ENCODE measurements at places on chromosomes 3 and 15.
A peak's percentile ranks its signal among the peaks of the same experiment; 100 is the strongest.

GRCh38 chr3:116940719-116941118 is 231.1 kb downstream of the TUSC7 start:
- DNase-seq: no peak

DNA sequence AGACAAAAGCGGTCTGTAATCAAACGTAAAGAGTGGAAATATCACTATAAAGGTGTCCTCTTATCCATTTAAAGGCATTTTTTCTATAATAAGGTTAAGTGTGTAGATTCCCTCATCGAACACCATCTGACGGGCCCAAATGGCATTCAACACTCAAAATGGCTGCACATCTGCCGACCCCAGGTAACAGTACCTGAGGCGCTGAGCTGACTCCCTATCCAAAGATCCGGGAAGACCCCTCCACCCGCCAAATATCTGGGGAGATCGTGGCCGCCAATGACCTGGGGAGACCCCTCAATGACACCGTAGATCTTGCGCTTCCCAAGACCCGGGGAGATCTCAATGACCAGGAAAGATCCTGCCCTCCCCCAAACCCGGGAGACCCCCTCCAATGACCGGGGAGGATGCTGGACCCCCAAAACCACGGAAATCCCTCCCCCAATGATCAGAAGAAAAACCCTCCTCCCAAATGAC is 476 bp downstream of the IP6K2 start:
- no peak for DNase-seq

DNA sequence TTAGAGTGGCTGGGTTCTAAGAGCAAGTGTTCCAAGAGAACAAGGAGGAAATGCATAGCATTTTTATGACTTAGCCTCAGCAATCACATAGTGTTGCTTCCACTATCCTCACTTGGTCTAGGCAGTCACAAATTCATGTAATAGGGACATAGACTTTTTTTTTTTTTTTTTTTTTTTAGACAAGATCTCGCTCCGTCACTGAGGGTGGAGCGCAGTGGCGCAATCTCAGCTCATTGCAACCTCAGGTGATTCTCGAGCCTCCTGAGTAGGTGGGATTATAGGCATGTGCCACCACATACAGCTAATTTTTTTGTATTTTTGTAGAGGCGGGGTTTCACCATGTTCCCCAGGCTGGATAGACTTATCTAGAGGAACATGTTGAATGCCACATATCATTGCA is 4.7 kb upstream of the GNB4 start:
- DNase-seq: no peak

DNA sequence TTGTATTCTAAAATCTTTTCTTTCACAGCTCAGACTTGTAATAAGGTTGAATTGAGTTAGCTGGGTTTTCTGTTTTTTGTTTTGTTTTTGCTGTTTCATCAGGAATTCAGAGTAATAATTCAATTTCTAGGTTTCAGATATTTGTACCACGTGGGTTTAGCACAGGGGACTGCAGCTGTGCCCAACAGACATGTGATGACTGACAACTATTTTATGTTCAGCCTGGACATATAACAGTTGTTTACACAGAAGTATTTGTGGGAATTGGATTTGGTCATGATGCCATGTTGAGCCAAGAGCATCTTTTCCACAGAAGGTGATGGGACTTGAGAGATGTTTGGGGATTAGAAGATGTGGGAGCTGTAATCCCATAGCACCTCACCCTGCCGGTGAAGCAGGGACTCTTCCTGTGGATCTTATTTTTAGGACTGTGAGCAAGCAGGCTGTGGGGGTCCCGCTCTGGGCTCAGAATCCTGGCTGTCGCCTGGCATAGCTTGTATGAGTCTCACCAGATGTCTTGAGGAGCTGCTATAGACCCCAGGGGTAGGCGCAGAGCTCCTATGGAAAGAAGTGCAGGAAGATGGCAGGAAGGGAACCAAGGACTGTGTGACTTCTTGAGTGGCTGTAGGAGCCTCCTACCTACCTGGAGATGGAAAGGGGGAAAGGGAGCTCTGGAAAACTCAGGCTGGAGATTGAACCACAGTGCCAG is 23.7 kb downstream of the PXYLP1 start:
- no peak for DNase-seq

GRCh38 chr15:72199721-72200212 is 2.2 kb upstream of the GRAMD2A start:
- DNase-seq: peak; percentile 62

GRCh38 chr3:65761446-65762234 is 277.1 kb downstream of the MAGI1 start:
- no peak for DNase-seq

Data from activated CD4-positive, alpha-beta T cell treated with anti-CD3 and anti-CD28 coated beads, Interleukin-2, amount 50 U/mL, for 4 hours (primary cell).